Esophagus squamous epithelium (tissue), 5 donors: ENCODE measurements at places on chromosomes 1 and 21.
A peak's percentile ranks its signal among the peaks of the same experiment; 100 is the strongest.

GRCh38 chr1:181630838-181631237 is 147.5 kb downstream of the CACNA1E start:
- H3K27me3 ChIP-seq = no peaks in the 10 kb centered on the region
- H3K4me3 ChIP-seq = no peak overlapping the region
- H3K36me3 ChIP-seq = no peaks in the 10 kb centered on the region
- H3K4me1 ChIP-seq = no peaks in the 10 kb centered on the region
- no peak for DNase-seq

- H3K27me3 ChIP-seq = no peaks in the 10 kb centered on the region
- H3K4me1 ChIP-seq = no peaks in the 10 kb centered on the region
- no peak overlapping the region for H3K27ac ChIP-seq
- H3K36me3 ChIP-seq = no peaks in the 10 kb centered on the region
Measured at GRCh38 chr1:245060684-245061374, 94.0 kb upstream of the KIF26B start.

DNA sequence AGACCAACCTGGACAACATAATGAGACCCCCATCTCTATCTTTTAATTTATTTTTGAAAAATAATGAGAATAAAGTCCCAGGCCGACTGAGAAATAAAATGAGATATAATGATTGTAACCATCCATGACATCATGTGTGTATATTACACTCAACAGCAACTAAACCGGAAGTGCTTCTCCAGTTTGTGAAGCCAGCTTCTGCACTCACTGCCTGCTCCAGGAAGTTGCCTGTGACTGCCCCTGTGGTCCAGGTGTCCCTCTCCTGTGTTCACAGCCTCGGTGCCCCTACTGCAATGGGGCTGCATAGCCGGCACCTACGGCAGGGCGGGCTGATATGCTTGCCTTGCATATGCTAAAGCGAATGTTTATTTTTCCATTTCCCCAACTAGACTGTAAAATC is 68.3 kb downstream of the SSBP3 start:
- no peaks in the 10 kb centered on the region for H3K27me3 ChIP-seq
- no peak overlapping the region for H3K27ac ChIP-seq
- no peaks in the 10 kb centered on the region for H3K36me3 ChIP-seq
- no peak for DNase-seq
- no peak overlapping the region for H3K4me3 ChIP-seq
- peaks cover 84% of the 10 kb centered on the region for H3K4me1 ChIP-seq

- H3K36me3 ChIP-seq = no peaks in the 10 kb centered on the region
- peak overlapping the region; percentile 47 for H3K27ac ChIP-seq
- H3K4me1 ChIP-seq = peaks cover 28% of the 10 kb centered on the region
- no peaks in the 10 kb centered on the region for H3K27me3 ChIP-seq
- H3K4me3 ChIP-seq = peak overlapping the region; percentile 35
Measured at GRCh38 chr1:27634177-27634984, 604 bp downstream of the FGR start.

DNA sequence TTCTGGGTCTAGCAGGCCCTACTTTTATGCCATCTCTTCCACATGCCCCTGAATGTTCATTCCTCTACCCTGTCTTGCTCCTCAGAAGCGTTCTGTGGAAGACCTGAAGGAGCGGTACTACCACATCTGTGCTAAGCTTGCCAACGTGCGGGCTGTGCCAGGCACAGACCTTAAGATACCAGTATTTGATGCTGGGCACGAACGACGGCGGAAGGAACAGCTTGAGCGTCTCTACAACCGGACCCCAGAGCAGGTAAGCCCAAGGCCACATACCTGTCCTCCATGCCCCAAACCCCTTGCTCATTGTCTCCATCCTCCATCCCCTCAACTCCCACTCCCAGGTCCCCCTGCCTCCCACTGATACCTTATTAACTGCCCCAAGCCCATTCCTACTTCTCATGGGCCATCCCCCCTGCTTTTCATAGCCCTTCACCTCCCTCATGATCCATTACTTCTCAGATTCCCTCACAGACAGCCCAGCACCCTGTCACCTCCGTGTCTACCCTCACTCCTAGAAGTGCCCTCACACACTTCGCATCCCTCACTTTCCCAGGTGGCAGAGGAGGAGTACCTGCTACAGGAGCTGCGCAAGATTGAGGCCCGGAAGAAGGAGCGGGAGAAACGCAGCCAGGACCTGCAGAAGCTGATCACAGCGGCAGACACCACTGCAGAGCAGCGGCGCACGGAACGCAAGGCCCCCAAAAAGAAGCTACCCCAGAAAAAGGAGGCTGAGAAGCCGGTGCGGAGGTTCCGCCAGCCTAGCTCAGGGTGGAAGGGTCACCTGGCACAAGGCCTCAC is 5.4 kb downstream of the DMAP1 start:
- no peaks in the 10 kb centered on the region for H3K27me3 ChIP-seq
- H3K27ac ChIP-seq = no peak overlapping the region
- H3K4me3 ChIP-seq = no peak overlapping the region
- peaks cover 13% of the 10 kb centered on the region for H3K4me1 ChIP-seq
- peaks cover 24% of the 10 kb centered on the region for H3K36me3 ChIP-seq

GRCh38 chr1:223803211-223803610 is 42.5 kb downstream of the TP53BP2 start:
- peaks cover 99% of the 10 kb centered on the region for H3K36me3 ChIP-seq
- H3K4me3 ChIP-seq = no peak overlapping the region
- no peaks in the 10 kb centered on the region for H3K4me1 ChIP-seq
- no peaks in the 10 kb centered on the region for H3K27me3 ChIP-seq
- no peak for DNase-seq
- no peak overlapping the region for H3K27ac ChIP-seq

- no peaks in the 10 kb centered on the region for H3K27me3 ChIP-seq
- H3K4me3 ChIP-seq = no peak overlapping the region
- peaks cover 29% of the 10 kb centered on the region for H3K4me1 ChIP-seq
- peak overlapping the region; percentile 25 for H3K27ac ChIP-seq
- DNase-seq = no peak
Measured at GRCh38 chr1:157154291-157154690, 16.1 kb upstream of the ETV3 start.

DNA sequence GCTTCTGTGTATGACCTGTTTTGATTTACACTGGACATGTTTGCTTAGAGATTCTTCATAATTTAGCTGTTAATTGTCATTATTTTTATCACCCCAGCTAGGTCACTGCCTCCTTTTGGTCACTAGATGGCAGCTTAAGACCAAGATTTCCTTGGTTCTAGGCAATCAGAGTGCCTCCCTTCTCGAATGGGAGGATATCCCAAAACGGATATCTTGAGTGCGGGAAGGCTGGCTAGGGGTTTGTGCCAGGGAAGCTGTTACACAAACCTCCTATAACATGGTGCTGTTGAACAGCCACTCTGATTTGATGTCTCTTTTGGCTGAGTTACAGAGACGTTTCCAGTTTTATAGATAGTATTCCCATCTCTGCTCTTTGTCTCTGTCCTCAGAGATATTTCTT is 283.5 kb downstream of the S1PR1 start:
- H3K36me3 ChIP-seq = no peaks in the 10 kb centered on the region
- DNase-seq = no peak
- H3K4me1 ChIP-seq = no peaks in the 10 kb centered on the region
- H3K27me3 ChIP-seq = no peaks in the 10 kb centered on the region
- H3K27ac ChIP-seq = no peak overlapping the region

- no peak overlapping the region for H3K4me3 ChIP-seq
- H3K4me1 ChIP-seq = no peaks in the 10 kb centered on the region
- H3K36me3 ChIP-seq = no peaks in the 10 kb centered on the region
- no peak overlapping the region for H3K27ac ChIP-seq
- DNase-seq = no peak
Measured at GRCh38 chr1:56025942-56026341, 553.4 kb downstream of the PLPP3 start.

- H3K27ac ChIP-seq = no peak overlapping the region
- H3K4me3 ChIP-seq = no peak overlapping the region
- H3K4me1 ChIP-seq = peaks cover 5% of the 10 kb centered on the region
- DNase-seq = no peak
- H3K36me3 ChIP-seq = peaks cover 64% of the 10 kb centered on the region
Measured at GRCh38 chr1:231236208-231236591, 4.8 kb upstream of the GNPAT start.

GRCh38 chr21:43345746-43346409 is 81.1 kb downstream of the SIK1 start:
- H3K27me3 ChIP-seq = no peaks in the 10 kb centered on the region
- H3K36me3 ChIP-seq = no peaks in the 10 kb centered on the region
- DNase-seq = no peak
- no peak overlapping the region for H3K27ac ChIP-seq
- H3K4me1 ChIP-seq = peaks cover 19% of the 10 kb centered on the region
- H3K4me3 ChIP-seq = no peak overlapping the region

- peak overlapping the region; percentile 93 for H3K27ac ChIP-seq
- no peaks in the 10 kb centered on the region for H3K27me3 ChIP-seq
- H3K4me3 ChIP-seq = no peak overlapping the region
- peaks cover 26% of the 10 kb centered on the region for H3K4me1 ChIP-seq
- DNase-seq = no peak
Measured at GRCh38 chr1:19488136-19488535, 2.8 kb upstream of the CAPZB start.

DNA sequence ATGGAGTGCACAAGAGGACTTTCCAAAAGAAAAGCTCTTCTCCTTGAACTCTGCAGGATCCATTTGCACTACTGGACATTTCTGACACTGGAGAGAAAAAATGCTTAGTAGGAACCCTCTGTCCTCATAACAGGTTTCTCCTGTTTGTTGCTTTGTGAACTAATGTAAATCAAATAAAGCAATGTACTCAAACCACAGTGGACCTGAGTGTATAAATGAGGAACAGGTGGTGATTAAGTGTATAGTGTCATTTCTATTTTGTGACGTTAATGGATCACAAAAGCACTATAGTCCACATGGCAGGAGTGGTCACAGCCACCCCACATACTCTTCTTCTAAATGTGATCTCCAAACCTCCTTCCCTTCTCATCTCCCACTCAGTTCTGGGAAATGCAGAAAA is 268.4 kb upstream of the DUSP10 start:
- no peak for DNase-seq
- H3K4me1 ChIP-seq = peaks cover 7% of the 10 kb centered on the region
- no peaks in the 10 kb centered on the region for H3K27me3 ChIP-seq
- no peak overlapping the region for H3K4me3 ChIP-seq
- H3K36me3 ChIP-seq = no peaks in the 10 kb centered on the region
- no peak overlapping the region for H3K27ac ChIP-seq

- H3K4me1 ChIP-seq = peaks cover 8% of the 10 kb centered on the region
- no peak overlapping the region for H3K27ac ChIP-seq
- no peaks in the 10 kb centered on the region for H3K36me3 ChIP-seq
- H3K27me3 ChIP-seq = no peaks in the 10 kb centered on the region
Measured at GRCh38 chr1:45051005-45051772, 39.1 kb downstream of the UROD start.
